Mammary epithelial cell (primary cell): ENCODE measurements at places on chromosomes 3 and 15.

DNA sequence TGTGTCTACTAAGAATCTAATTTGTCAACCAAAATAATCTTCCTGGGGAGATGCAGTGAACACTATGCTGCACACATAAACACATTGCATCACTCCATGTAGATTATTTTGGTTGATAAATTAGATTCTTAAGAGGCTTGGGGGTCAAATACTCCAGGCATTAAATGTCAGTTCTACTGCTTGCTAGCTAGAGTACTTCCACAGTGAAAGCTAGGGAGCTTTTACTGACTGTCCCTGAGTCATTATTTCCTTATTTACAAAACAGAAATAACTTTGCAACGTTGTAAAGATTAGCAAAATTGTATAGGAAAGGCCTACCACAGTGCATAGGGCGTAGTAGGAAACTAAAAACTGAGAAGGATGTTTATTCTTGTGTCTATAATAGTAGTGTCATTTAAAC, 12.9 kb upstream of the TMC3 start:
- DNase-seq, result no peak

DNA sequence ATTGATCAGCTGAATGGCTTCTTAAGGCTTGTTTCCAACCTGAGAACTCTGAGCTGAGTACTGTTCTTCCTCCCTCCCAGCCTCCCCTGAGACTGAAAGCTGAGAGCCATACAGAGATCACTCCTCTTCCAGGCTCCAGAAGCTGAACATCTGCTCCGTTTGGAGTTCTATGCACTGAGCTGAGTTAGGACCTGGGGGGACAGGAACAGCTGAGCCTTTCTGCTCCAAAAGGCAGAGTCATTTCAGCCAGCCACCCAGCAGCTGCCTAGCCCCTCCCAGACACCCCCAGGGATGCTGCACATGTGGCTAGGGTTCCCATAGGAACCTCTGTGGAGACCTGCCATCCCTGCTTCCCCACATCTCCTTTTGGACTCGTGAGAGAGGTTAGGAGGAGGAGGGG, 64.2 kb upstream of the GLCE start:
- DNase-seq, result no peak

- DNase-seq, result peak; percentile 33
Measured at GRCh38 chr3:124885466-124886167, 1.5 kb downstream of the ITGB5 start.

DNA sequence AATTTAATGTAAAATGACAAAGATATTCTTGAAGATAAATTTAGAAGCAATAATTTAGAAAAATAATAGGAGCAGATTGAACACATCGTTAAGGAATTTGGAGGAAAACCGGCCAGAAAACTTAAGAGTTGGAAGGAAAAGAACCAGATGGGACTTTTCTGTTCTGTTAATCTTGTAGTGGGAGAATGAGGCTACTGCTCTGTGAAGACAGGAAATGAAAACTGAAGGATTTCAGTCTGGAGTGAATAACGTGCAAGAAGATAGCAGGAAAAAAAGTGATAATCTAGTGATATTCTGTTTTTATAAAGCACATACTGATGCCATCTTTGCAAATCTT, 74.2 kb downstream of the DPPA2 start:
- no peak for DNase-seq

GRCh38 chr3:136984837-136985236, 27.1 kb downstream of the IL20RB start:
- DNase-seq, result peak; percentile 76
